ENCODE measurements at places on chromosomes 12 and 14.

DNA sequence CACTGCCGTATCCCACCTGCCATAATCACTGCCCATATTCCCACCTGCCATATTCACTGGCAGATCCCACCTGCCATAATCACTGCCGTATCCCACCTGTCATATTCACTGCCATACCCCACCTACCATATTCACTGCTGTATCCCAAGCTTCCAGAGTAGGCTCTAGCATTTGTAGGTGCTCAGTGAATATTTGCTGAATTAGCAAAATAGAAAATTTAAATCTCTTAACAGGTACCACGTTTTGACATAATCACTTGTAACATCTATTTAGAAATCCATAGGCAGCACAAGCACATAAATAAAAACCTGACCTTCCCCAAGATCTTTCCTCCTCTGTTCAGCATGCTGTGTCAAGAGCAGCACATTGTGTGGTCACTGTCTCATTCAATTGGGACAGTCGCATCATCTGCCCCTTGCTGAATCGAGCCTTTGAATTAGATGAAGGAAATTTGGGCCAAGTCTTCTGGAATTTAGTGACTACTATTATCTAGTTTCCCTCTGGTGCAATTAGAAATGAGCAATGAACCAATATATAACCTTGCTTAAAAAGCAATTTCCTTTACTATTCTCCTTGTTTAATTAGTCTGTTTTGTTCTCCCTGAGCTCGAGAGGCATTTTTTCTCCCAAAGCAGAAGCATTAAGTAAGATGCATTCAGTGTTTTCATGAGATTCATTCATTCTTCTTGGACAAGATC is 144.9 kb upstream of the FGD4 start:
- no peak for DNase-seq

GRCh38 chr12:20174528-20175175 is 193.7 kb upstream of the PDE3A start:
- DNase-seq = no peak

GRCh38 chr12:112870267-112870980 is 36.3 kb upstream of the OAS1 start:
- no peak for DNase-seq

DNA sequence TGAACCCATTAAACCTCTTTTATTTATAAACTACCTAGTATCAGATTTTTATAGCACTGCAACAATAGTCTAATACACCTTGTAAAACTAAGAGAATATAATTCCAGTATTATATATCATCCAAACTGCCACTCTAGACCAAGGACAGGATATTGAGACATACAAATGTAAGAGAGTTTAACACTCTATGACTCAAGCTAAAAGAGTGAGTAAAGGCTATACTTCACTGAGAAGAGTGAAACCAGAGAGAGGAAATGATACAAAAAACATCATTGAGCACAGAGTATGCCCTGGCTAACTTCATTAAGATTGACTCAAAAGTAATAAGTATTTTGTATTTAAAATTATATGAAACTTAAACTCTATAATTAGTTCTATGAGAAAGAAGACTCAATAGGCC is 1951.9 kb upstream of the SEL1L start:
- DNase-seq = no peak

DNA sequence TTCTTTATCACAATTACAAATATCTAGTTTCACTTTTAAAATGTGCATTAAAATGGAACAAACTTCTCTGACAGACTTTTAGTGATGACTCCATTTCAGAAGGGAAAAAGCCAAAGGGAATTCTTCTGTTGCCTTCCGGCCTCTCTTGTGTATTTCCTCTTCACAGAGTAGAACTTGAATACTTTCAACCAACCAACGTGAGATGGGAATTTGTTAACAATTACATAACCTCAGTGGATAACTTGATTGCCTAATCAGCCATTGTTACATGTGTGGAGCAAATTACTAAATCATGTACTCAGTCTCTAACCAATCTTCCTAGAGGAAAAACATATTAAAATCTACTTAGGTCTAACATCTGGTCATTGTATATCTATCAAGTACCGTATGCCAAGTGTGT is 291.1 kb downstream of the SYT1 start:
- DNase-seq = no peak
